ENCODE measurements at places on chromosomes 12 and 14.

DNA sequence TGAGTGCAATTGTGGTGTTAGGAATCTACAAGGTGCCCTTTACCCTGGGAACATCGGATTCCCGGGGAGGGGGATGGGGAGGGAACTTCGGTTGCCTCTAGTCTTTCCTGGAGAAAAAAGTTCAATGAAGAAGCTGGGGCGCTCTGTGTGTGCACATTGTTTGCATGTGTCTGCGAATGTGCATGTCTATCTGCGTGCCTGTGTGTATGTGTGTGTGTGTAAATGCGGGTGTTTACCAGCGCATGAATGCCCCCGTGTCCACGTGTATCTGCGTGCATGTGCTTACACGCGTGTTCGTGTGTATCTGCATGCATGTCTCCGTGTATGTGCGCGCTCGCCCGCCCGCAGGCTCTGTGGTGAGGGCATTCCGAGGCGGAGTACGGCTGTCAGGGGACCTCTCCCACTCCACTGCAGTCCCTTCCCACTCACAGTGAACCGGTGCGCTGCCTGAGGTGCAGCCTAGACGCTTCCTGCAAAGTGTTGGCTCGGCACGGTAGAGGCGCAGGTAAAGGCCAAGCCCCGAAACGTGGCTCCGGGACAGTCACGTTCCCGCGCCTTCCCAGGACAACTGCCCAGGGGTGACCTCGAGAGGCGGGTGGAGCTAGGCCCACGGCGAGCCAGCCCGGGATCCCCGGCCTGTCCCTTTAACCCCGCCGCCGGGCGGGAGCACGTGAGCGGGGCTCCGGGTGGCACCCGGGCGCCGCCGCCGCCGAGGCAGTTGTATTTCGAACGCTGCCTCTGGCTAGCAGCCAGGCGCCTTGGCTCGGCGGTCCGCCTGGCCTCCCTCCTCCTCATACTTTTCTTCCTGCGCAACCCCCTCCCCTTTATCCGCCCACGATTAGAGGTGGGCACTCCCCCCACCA is 539 bp upstream of the HMGA2 start:
- DNase-seq = no peak

GRCh38 chr14:102914474-102915291 is 7.8 kb upstream of the AMN start:
- no peak for DNase-seq

DNA sequence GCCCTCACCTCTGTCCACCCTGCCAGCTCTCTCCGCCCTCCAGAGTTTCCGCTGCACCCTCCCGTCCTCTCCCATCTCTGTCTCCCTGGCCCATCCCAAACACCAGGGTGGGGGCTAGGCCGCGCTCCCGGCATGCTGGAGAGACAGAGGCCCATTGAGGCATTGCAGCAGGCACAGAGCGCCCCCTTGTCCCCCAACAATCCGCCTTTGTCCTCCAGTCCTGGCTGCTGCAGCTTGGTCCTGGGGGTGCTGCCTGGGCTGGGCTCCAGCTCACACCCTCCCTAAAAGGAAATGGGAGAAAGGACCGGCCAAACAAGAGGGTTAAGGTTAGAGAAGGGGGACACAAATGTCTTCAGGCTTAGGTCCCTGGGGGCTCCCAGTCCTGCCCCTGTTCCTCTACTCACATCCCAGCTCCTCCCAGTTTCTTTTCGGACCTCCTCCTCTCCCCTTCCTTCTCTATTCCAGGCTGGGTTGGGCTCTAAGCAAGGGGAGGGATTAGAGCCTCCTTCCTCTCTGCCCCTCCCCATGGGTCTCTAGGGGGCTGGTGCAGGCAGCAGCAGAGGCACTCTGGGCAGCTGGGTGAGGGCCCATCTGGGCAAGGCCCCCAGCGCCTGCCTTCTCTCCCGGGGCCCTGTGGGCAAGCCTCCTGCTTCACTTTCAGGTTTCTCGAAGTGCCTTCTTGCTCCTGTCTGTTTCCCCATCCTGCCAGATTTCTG is at the start of gene CMTM5:
TSS of gene CMTM5 (plus strand) at position 565 of the 716 bp plus-strand sequence. CDS start 206 bp downstream, outside the sequence.
- no peak for DNase-seq

DNA sequence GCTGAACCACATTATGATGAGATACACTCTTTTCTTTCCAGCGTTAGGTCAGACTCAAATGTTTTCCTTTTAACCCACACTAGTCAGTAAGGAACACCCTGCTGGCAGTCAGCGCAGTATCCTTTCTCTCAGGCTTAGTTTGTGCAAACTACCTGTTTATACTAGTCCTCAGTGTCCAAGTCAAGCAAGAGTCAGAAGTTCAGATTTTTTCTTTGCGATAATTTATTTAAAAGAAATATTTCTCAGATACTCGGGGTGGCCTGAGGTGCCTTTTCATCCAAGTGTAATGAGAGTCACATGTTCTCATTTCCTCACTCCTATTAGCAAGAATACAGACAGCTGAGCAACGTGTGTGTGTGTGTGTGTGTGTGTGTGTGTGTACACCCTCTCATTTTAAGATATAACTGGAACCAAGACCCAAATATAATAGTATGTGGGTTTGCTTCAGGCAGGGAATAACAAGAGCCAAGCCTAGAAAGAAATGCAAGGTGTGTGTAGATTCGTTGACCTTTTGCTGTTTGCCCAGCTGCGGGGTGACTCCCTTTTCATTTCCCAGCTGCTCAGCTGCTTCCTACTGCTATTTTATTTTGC is 182.7 kb downstream of the KICS2 start:
- DNase-seq = no peak

- DNase-seq = no peak
These were observed 62.6 kb upstream of the IGF1 start for GRCh38 chr12:102542816-102543440.

DNA sequence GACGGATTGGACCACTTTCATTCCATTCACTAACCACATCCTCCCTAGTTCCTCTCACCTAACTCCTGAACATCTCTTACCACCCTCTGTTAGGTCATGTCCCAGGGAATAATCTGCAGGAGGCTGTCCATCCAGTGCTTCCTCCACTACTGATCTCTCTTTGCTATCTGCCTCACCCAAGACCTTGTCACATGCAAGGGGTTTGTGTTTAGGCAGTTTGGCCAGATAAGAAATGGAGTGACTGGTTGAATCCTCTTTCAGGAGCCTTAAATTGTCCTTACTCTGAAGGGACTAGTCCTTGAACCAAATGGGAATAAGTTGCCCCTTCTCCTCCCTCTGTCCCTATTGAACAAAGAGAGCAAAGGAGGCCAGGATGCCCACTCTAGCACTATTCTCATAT is 249.2 kb upstream of the BTG1 start:
- DNase-seq = no peak

DNA sequence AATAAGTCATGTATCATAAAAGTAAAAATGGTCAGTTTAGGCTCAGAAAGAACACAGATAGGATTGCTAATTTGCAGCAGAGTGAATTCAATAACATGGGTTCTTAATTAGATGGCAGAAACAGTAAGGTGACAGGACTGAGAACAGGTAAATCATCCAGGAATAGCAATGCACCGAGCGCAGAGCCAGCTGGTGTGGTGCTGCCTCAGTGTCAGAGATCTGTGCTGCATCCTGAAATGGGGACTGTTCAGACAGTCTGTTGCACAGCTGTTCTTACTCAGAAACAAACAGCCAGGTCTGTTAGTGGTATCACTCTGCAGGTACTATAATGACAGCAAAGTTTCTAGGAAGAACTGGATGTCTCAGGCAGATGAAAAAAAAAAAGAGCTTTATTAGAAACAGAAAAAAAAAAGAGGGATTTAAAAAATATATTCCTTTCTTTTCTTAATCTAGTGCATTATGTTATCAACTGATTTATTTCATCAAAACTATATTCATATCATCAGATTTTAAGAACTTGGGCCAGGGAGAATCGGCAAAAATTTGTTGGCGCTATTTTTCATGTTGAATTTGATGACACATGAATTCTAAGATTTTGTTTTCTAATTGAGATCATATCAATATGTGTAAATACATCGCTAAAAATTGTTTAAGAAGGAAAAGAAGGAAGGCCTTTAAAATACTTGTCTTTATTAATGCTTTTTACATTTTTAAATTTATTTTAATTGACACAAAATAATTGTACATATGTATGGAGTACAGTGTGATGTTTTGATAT is 501.8 kb downstream of the PRKD1 start:
- DNase-seq = no peak

GRCh38 chr12:22626406-22626805 is 1.4 kb downstream of the ETNK1 start:
- no peak for DNase-seq
